ENCODE measurements at places on chromosomes 7 and 10. TPM values are rescaled to one million over a fixed set of nuclear protein-coding genes. Genes with fewer than 3 reads are reported as not detected.

VGF gene
- total RNA-seq: 0.28 TPM

HOXA9 gene
- not detected for total RNA-seq

RNLS gene
- total RNA-seq: 2.4 TPM

MSS51 gene
- total RNA-seq: 2.5 TPM

HKDC1 gene
- total RNA-seq: 0.09 TPM

RNF148 gene
- total RNA-seq: not detected

BTBD16 gene
- total RNA-seq: not detected

CRHR2 gene
- not detected for total RNA-seq

GRM3 gene
- not detected for total RNA-seq

MDH2 gene
- total RNA-seq: 293 TPM

LBX1 gene
- not detected for total RNA-seq

GPER1 gene
- total RNA-seq: not detected

- no peak overlapping the region for H3K4me3 ChIP-seq
- DNase-seq: no peak
- H3K36me3 ChIP-seq: peaks cover 40% of the 10 kb centered on the region
These were observed 73.2 kb downstream of the VCL start for GRCh38 chr10:74071157-74071556.

- H3K27ac ChIP-seq: no peak overlapping the region
- no peaks in the 10 kb centered on the region for H3K4me1 ChIP-seq
- no peaks in the 10 kb centered on the region for H3K36me3 ChIP-seq
- no peaks in the 10 kb centered on the region for H3K27me3 ChIP-seq
These were observed 1208.0 kb downstream of the SORCS1 start for GRCh38 chr10:105956550-105956949.

DNA sequence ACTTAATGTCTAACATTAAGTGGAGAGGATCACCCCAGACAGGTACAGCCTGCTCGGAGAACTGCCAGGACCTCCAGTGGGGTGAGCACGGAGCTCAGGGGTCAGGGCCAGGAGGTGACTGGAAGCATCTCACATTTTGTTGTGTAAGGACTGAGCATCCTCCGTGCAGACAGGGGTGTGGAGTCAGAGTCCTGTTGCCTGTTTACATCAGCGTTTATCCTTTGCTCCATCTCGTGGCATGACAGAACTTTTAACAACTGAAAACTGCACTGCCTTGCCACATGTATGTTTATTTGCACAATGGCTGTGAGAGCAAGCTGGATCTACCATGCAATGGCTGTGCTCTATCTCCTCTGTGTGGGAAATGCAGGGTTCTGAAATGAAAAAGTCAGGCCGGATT, 175.4 kb upstream of the AKR1E2 start:
- H3K27me3 ChIP-seq: no peaks in the 10 kb centered on the region
- H3K36me3 ChIP-seq: no peaks in the 10 kb centered on the region
- no peak for DNase-seq
- H3K27ac ChIP-seq: no peak overlapping the region

- H3K4me3 ChIP-seq: no peak overlapping the region
- peaks cover 10% of the 10 kb centered on the region for H3K36me3 ChIP-seq
- peak overlapping the region; percentile 9 for H3K27ac ChIP-seq
- H3K27me3 ChIP-seq: no peaks in the 10 kb centered on the region
These were observed 62.7 kb downstream of the LANCL2 start for GRCh38 chr7:55427800-55428199.

DNA sequence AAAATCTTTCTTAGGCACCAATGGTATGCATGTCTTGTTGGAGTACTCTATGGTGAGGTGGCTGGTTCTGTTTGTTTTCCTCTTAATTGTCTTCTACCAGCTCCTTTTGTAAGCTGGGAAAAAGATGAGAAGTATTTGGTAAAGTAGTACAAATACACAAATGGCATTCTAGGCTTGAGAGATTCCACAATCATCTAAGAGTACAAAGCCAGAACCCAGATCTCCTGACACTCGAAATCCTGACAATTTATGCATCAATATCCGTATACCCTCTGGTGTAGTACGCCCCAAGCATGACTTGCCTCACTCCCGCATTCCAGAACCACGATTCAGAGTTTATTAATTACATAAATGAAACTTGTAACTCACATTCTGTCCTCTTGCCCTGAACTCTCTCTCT, 43.5 kb downstream of the CDCA7L start:
- no peak for DNase-seq
- H3K4me1 ChIP-seq: peaks cover 18% of the 10 kb centered on the region
- H3K36me3 ChIP-seq: peaks cover 71% of the 10 kb centered on the region
- H3K27me3 ChIP-seq: no peaks in the 10 kb centered on the region
- H3K27ac ChIP-seq: no peak overlapping the region
- no peak overlapping the region for H3K4me3 ChIP-seq

GRCh38 chr7:140674356-140674800, 1.6 kb downstream of the ADCK2 start:
- H3K36me3 ChIP-seq: peaks cover 25% of the 10 kb centered on the region
- peaks cover 31% of the 10 kb centered on the region for H3K4me1 ChIP-seq
- peak overlapping the region; percentile 11 for H3K27ac ChIP-seq
- H3K27me3 ChIP-seq: peaks cover 2% of the 10 kb centered on the region

DNA sequence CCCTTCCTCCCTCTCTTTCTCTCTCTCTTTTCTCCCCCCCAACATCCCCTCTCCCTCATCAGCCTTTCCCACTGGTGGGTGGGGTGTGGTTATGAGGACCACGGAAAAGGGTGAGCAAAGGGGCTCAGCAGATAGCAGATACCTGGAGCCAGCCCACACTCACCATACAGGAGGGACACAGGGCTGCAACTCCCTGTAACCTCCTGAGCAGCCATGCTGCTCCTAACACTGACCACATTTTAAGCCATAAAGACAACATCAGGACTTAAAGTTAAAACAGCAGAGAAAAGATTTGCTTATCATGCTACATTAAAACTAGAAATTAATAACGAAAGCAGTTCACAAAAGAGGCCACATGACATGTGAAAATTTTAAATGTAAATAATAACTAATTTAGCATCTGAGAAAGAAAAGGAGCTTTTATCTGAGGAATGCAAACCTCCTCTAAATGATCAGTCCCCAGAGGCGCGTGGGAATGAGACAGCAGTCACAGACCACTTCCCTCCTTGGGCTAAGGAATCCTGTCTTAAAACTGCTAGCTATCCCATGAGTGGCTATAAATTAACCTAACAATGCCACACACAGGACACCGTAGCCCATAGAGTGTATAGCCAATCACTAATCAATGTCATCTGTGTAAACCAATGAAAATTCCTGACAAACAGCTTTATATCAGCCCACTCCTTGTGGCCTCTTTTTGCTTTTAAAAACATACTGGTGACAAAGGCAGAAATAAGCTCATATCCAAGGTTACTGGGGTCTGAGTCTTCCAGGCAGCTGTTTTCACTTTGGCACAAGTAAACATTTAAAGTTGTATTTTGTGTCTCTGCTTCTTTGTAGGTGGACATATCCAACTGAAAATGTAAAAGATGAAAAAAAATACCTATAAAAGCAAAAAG, 33.3 kb downstream of the PKD1L1 start:
- no peak overlapping the region for H3K27ac ChIP-seq
- no peaks in the 10 kb centered on the region for H3K4me1 ChIP-seq
- H3K4me3 ChIP-seq: no peak overlapping the region
- H3K36me3 ChIP-seq: no peaks in the 10 kb centered on the region

DNA sequence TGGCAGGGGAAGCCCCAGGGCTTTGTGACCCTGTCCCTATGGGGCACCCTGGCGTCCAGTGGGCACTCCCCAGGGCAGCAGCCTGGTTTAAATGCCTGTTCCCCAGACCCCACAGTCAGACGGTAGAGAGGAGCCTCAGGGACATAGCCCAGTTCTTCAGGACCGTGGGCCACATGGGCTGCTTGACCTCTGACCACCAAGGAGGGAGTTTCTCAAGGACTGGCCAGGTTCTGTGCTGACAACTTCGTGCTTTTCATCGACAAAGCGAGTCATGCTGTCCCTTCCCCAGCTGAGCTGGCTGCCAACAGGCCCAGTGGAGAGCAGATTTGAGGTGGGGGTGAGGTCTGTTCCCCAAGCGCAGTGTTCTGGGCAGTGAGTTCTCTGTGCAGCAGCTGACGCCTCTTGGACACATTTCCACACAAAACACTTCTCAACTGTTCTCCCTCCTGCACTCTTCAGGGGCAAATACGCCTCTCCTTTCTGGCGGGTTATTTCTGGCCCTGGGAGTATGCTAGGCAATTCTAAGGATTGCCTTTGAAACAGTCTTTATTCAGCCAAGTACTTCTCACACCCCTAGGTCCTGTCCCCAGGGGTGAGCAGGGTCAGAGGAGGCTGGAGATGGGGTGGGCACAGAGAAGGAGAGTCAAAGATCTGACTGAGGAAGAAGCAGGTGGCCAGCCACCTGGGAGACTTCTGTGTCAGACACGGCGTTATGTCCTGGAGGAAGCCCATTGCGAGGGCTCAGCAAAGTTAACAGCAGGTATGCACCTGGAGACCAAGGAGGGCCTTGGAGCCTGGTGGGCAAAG, 57.3 kb upstream of the CAMK2B start:
- no peak overlapping the region for H3K4me3 ChIP-seq
- no peak for DNase-seq
- H3K27ac ChIP-seq: peak overlapping the region; percentile 34
- H3K36me3 ChIP-seq: peaks cover 22% of the 10 kb centered on the region

DNA sequence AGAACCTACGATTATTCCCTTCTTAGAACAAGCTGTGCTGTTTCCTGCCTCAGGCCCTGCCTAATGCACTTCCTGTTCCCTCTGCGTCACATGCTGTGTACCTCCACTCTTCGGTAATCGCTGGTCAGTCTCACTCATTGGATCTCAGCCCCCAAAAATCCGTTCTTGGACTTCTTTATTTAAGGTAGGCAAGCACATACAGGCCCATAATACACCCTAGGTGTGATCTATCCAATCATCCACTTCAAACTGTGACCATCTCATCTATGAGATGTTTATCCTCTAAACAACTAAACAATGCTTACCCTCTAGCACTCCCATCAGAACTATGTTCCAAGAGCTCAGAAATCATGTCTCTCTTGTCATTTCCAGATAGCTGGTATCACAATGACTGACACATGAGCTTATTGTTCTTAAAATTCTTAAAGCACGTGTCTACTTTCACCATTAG, 83.9 kb downstream of the CADPS2 start:
- DNase-seq: no peak
- H3K27me3 ChIP-seq: no peaks in the 10 kb centered on the region
- H3K36me3 ChIP-seq: no peaks in the 10 kb centered on the region
- no peaks in the 10 kb centered on the region for H3K4me1 ChIP-seq
- H3K4me3 ChIP-seq: no peak overlapping the region

GRCh38 chr10:5522913-5523560, 1.7 kb upstream of the CALML3 start:
- no peaks in the 10 kb centered on the region for H3K4me1 ChIP-seq
- no peak overlapping the region for H3K4me3 ChIP-seq
- H3K36me3 ChIP-seq: no peaks in the 10 kb centered on the region
- H3K27ac ChIP-seq: no peak overlapping the region
- DNase-seq: no peak

- no peak overlapping the region for H3K4me3 ChIP-seq
- peaks cover 3% of the 10 kb centered on the region for H3K36me3 ChIP-seq
- H3K27ac ChIP-seq: no peak overlapping the region
- H3K4me1 ChIP-seq: no peaks in the 10 kb centered on the region
- no peaks in the 10 kb centered on the region for H3K27me3 ChIP-seq
- no peak for DNase-seq
These were observed 41.9 kb downstream of the DPCD start for GRCh38 chr10:101629837-101630632.

DNA sequence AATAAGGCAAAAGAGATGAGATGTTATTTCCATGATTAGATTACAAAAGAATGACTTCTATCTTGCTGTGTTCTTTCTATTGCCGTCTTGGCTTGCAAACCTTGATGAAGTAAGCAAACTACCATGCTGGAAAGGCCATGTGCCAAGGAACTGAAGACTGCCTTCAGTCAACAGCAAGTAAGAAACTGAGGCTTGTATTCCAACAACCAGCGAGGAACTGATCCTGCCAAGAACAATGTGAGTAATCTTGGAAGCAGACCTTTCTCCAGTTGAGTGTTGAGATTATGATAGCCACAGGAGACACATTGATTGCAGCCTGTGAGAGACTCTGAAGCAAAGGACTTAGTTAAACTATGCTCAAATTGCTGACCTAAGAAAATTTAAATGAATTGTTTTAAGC, 164.6 kb upstream of the GRM3 start:
- H3K4me3 ChIP-seq: no peak overlapping the region
- no peak for DNase-seq
- H3K36me3 ChIP-seq: no peaks in the 10 kb centered on the region

Data from activated CD4-positive, alpha-beta T cell treated with anti-CD3 and anti-CD28 coated beads, Interleukin-2, amount 10 ng/mL, durations not matched to agents 24 days and 14 days (primary cell).